Midbrain (tissue), 1 donor: ENCODE measurements at places on chromosomes 11 and 22.
A peak's percentile ranks its signal among the peaks of the same experiment; 100 is the strongest.

DNA sequence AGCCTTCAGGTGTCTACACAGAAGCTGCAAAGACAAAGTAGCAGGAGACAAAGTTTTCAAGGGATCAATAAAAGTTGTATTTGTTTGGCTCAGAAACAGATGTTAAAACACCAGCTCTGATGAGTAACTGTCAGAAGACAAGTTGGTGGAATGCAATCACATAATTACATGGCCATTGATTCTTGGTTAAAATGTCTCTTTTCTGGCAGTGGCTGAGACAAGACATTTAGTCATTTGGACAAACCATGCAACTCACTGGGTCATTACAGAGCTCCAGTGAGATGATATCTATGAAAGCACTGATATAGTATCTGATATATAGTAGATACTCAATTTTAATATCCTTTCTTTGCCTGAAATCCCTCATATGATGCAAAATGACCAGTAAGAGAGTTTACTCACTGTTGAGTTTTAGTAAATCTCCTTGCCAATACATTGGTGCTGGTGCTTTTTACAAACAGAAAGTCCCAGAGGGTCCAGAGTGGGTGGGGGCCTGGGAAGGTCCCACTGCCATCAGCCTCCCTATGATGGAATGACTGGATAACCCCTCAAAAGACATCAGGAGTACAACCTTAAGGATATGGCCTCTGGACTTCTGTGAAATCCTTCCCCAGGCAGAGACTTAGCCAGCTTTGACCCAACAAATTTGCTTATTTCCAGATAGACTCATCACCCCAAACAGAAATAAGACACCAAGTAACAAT is 95.0 kb downstream of the SLC1A2 start:
- no peak for DNase-seq

- DNase-seq = no peak
Measured at GRCh38 chr11:2398664-2399355, 1.7 kb upstream of the TSSC4 start.

DNA sequence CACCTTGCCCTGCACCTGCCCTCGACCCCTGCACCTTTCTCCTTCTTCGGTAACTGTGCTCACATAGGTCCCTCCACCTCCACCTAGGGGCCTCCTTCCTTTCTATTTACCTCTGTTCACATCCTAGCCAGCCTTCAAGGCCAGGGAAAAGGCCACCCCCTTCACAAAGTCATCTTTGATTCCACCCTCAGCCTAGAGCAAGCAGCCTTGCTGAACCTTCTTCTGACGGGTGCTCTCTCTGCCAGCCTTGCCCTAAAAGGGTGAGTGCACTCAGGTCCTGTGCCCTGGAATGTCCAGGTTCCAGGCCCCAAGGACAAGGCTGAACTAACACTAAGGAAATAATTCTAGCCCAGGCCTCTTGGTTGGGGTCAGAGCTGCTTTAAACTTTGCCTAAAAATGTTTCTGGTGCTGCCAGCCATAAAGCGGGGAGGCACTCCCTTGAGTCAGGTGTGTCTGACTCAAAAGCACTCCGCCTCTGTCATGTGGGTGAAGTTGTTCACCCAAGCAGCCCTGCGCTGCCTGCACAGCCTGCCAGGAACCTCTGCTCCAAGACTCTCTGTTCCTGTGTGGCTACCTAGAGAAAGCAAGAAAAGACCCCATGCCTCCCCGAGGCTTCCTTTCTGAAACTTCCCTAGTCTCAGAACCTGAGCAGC is 9.2 kb upstream of the FAM83F start:
- no peak for DNase-seq

GRCh38 chr11:2534957-2535672 is 90.3 kb downstream of the KCNQ1 start:
- no peak for DNase-seq

DNA sequence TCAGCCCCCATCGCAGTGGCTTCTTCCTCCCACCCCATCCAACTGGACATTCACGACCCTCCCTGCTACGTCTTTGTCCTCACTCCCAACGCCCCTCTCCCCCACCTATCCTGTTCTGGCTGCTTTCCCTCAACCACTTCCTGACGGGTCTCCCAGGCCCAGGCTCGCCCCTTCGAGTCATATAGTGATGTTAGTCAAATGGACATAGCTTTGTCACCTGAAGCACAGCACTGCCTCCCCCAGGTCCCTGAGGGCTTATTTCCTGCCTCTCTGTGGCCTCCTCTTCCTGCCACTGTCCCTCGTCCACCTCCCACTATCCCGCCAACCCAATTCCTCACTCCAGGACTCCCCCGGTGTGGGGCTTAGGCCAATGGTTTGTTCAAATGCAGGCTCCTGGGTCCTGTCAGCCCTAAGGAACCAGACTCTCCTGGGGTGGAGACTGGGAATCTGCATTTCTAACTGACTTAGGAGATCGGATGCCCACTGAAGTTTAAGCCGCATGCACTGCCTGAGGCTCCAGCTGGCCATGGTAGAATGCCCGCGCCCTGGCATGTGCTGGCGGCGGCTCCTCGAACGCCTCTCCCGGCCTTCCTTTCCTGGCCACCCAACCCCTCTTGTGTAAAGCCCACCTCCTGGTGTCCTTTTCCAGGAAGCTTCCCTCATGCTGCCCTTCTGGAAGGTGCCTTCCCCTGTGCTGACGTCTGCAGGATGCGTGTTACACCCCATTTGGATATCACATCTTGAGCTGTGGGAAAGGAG is 18.3 kb downstream of the SUN2 start:
- DNase-seq = no peak

GRCh38 chr11:67500484-67500821 is 4.7 kb downstream of the PITPNM1 start:
- no peak for DNase-seq

- no peak for DNase-seq
Measured at GRCh38 chr11:45471266-45471665, 185.1 kb upstream of the SYT13 start.

DNA sequence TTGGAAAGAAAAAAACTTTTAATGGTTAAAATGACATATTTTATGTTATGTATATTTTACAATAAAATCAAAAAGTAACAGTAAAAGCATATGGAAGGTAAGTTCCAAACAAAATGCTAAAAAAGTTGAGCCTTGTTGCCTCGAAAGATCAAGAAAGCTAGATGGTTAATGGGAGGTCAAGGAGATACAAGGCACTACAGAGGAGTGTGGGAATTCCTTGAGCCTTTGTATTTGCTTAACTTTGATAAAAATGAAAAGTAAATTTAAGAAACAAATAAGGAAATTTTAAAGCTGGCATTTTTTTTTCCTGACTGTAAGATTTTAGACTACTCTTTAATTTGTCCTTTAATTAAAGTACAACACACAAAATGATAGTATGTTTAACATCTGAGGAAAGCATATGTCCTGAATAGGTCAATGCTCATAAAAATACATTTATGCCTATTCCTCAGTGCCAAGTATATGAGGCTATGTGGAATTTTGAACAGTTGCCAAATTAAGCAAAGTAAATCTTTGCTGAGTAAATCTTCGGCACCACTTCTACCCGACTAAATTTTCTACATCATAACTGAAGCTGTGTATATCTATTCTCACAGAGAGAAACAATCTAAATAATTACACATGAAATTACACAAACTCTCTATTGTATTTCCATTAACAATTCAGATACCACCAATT is 108.8 kb downstream of the TTC28 start:
- no peak for DNase-seq

GRCh38 chr22:23536821-23537345 is 43.2 kb downstream of the IGLL1 start:
- no peak for DNase-seq

GRCh38 chr11:117752721-117753237 is 44.2 kb downstream of the DSCAML1 start:
- DNase-seq = no peak

DNA sequence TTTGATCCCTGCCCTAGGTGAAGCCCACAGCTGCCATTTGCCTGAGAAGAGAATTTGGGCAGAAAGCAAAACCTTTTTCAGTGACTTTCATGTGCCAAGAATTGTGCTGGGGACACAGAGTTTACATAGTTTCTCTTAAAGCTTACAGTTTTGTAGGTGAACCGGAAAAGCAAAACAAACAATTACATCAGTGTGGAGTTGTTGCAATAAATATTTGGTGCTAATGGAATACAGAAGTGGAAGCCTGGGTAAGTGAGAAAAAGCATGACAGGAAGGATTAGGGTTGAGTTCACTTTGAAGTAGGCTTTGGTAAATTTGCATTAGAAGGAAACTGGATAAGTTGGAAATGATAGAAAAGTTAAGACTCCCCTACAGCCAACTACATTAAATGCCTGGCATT is 82.7 kb downstream of the RASSF10 start:
- no peak for DNase-seq

GRCh38 chr11:26622181-26622580 is 50.1 kb upstream of the MUC15 start:
- no peak for DNase-seq

DNA sequence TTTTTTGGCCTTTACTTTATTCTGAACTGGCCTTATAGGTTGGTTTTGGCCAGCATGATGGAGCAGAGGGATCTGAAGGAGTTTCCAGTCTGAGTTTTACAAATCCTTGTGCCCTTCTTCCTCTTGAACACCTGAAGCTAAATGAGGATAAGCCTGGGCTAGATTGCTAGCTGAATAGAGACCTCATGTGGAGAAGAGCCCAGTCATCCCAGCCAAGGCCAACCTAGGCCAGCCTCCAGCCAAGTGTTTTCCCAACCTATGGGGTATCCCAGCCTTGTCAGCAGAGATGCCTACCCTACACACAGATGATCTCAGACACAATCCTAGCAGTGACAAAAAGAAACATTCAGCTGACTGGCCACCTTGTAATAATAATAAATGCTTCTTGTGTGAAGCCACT is 966 bp upstream of the CASP12 start:
- no peak for DNase-seq

- peak; percentile 21 for DNase-seq
Measured at GRCh38 chr11:45161252-45162063, 15.0 kb downstream of the PRDM11 start.

GRCh38 chr11:20762980-20763379 is 93.6 kb downstream of the NELL1 start:
- DNase-seq = no peak

- DNase-seq = no peak
Measured at GRCh38 chr22:44365832-44366231, 53.1 kb upstream of the SHISAL1 start.

DNA sequence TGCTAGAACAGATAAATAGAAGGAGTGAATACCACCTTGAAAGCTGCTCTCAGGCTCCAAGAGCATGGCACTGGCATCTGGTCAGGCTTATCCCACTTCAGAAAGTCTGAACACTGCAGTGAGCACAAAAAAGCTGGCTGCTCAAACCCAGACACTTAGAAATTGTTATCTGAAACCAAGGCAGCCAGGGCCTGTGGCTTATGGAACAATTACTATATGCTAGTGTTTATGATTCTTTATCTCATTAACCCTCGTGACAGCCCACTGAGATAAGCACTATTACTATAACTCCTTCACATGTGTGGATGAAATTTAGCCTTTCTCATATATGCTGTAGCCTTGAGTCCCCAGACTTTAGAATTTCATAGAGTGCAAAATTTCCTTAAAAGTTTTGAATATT is 400.2 kb downstream of the RAB38 start:
- no peak for DNase-seq

GRCh38 chr11:96278039-96278897 is 64.7 kb downstream of the MAML2 start:
- DNase-seq = no peak

- no peak for DNase-seq
Measured at GRCh38 chr11:40445391-40445790, 1014.1 kb downstream of the LRRC4C start.

- peak; percentile 69 for DNase-seq
Measured at GRCh38 chr22:31561238-31561887, 65.0 kb downstream of the SFI1 start.

- DNase-seq = peak; percentile 43
Measured at GRCh38 chr22:33271390-33272161, 213.4 kb upstream of the SYN3 start.

- no peak for DNase-seq
Measured at GRCh38 chr22:24443668-24444067, 16.3 kb downstream of the ADORA2A start.

GRCh38 chr11:126592496-126593410 is 237.3 kb downstream of the ST3GAL4 start:
- no peak for DNase-seq

- DNase-seq = no peak
Measured at GRCh38 chr11:62961017-62961570, 23.7 kb downstream of the SLC22A6 start.

DNA sequence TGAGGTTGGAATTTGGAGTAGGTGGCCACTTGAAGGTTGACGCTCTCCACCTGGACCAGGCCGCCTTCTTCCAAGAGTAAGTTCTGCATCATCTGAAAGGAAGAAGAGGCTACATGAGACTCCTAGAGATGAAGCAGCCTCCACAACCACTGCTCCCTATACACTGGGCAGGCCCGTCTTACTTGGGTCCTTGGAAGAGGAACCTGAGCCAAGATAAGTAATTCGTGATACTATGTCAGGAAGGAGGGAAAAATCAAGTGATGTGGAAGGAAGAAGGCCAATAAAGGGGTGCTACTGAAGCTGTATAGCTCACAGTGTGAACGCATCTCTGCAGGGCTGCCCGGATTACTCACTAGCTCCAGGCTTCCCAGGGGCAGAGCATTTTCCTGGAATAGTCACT is 11.1 kb downstream of the UFD1 start:
- no peak for DNase-seq
